ENCODE measurements at places on chromosomes 13 and 19.

GRCh38 chr13:22925881-22926747 is 254.7 kb upstream of the SGCG start:
- no peak for DNase-seq

DNA sequence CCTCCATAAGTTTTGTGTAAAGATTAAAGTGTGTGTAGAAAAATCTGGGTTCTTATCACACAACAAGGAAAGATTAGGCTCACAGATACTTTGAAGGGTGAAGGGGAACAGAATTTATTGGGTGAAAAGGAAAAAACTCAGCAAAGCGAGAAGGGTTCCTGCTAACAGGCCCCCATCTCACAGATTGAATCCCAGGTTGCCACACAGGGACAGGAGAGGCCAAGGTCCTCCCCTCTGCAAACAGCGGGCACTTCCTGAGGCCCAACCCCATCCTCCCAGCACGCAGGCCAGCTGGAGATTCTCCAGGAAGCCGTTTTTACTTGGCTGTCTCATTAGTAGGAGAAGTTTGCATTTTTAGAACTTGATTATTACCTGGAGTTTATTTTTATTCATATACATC is 15.2 kb upstream of the ERCC5 start:
- no peak for DNase-seq

DNA sequence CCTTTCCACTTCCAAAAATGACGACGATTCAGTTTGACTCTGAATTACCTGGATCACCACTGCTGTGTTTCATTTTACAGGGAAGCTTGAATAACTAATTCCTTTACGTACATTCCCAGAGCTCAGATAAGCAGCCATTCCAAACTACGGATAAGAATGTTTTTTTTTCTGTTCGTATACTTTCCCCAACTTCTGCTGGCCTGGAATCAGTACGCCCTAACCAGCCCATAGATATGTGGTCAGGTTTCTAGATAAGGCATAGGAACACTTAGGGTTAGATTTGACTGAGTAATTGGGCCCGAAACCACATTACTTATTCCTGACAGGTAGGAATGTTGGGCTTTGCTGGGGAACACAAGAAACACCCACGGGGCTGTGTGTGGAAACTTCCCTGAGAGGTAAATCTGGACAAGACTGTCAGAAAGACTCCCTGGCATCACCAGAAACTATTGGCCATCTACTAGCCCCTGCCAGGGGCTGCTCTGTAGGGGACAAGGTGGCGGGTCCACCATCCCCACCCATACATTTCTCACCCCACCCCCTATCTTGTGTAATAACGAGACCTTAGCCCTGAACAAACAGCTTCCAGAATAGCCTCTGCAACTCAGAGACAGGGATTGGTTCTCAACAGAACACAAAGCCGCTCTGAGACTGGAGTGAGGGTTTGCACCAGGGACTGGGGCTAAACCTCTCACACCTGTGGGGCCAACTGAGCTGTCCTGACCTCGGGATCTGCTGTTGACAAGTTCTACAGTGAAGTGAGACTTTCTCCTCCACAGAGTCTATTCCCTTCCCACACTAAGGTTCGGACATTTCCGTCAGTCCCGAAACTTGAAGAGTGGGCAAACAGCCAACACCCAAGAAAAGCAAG is 15.6 kb downstream of the RHPN2 start:
- DNase-seq: no peak

GRCh38 chr19:35040826-35041547 is 534 bp upstream of the HPN start:
- no peak for DNase-seq

Data from T-helper 1 cell (primary cell).